ENCODE measurements at places on chromosomes 5 and 9.
A peak's percentile ranks its signal among the peaks of the same experiment; 100 is the strongest.

GRCh38 chr9:36161187-36161586 is 8.0 kb upstream of the CCIN start:
- H3K4me3 ChIP-seq = no peak overlapping the region
- H3K27me3 ChIP-seq = no peaks in the 10 kb centered on the region
- H3K36me3 ChIP-seq = no peaks in the 10 kb centered on the region
- no peak for DNase-seq
- H3K4me1 ChIP-seq = peaks cover 14% of the 10 kb centered on the region
- H3K27ac ChIP-seq = no peak overlapping the region

- no peak overlapping the region for H3K27ac ChIP-seq
- H3K36me3 ChIP-seq = no peaks in the 10 kb centered on the region
- H3K4me1 ChIP-seq = no peaks in the 10 kb centered on the region
These were observed 42.3 kb upstream of the MUSK start for GRCh38 chr9:110626101-110626829.

DNA sequence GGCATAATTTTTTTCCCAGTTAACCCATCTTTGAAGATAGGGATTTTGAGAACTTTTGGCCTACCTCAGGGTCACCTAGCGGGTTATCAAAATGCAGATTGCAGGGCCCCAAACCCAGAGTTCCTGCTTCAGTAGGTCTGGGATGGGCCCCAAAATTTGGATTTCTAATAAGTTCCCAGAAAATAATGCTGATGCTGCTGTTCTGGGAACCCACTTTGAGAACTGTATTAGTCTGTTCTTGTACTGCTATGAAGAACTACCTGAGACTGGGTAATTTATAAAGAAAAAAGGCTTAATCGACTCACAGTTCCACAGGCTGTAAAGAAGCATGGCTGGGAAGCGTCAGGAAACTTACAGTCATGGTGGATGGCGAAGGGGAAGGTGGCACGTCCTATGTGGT is 182.2 kb upstream of the DMRT1 start:
- H3K36me3 ChIP-seq = no peaks in the 10 kb centered on the region
- H3K27ac ChIP-seq = no peak overlapping the region
- H3K4me3 ChIP-seq = no peak overlapping the region
- DNase-seq = no peak
- H3K4me1 ChIP-seq = peaks cover 3% of the 10 kb centered on the region
- H3K27me3 ChIP-seq = no peaks in the 10 kb centered on the region

DNA sequence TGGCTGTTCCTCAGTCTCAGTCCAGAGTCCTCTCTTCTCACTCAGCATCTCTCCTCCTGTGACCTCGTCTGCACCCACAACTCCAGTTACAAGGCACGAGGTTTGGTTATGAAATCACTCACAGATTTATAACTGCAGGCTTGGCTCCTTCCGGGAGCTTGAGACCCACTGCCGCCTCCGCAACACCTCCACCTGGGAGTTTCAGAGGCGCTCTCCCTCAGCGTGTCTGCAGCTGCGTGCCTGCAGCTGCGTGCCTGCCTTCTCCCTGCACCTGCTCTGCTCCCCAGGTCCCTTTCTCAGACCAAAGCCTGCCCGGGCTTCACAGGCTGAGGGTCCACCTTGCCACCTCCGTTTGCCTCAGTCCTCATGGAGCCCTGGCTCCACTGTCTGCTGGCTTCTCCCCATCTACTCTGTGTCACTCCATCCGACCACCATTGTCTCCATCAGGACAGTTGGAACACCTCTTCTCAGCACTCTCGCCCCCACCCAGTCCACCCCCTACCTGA is 51.5 kb downstream of the HRH2 start:
- H3K4me3 ChIP-seq = no peak overlapping the region
- DNase-seq = peak; percentile 57
- H3K27me3 ChIP-seq = peaks cover 31% of the 10 kb centered on the region

GRCh38 chr9:124869986-124870560 is 8.1 kb downstream of the ARPC5L start:
- no peaks in the 10 kb centered on the region for H3K27me3 ChIP-seq
- H3K4me3 ChIP-seq = peak overlapping the region; percentile 66
- peaks cover 39% of the 10 kb centered on the region for H3K36me3 ChIP-seq
- peaks cover 27% of the 10 kb centered on the region for H3K4me1 ChIP-seq

- H3K27me3 ChIP-seq = no peaks in the 10 kb centered on the region
- no peak overlapping the region for H3K27ac ChIP-seq
- peaks cover 24% of the 10 kb centered on the region for H3K36me3 ChIP-seq
- no peak for DNase-seq
These were observed 18.4 kb downstream of the LSM11 start for GRCh38 chr5:157761690-157762621.

GRCh38 chr5:75993643-75994520 is 89.3 kb upstream of the SV2C start:
- H3K4me3 ChIP-seq = no peak overlapping the region
- peaks cover 21% of the 10 kb centered on the region for H3K27me3 ChIP-seq
- DNase-seq = no peak
- H3K27ac ChIP-seq = no peak overlapping the region
- H3K4me1 ChIP-seq = no peaks in the 10 kb centered on the region
- no peaks in the 10 kb centered on the region for H3K36me3 ChIP-seq

- no peaks in the 10 kb centered on the region for H3K36me3 ChIP-seq
- peaks cover 11% of the 10 kb centered on the region for H3K4me1 ChIP-seq
- DNase-seq = no peak
- no peaks in the 10 kb centered on the region for H3K27me3 ChIP-seq
These were observed 51.3 kb upstream of the GADD45G start for GRCh38 chr9:89553451-89554010.

DNA sequence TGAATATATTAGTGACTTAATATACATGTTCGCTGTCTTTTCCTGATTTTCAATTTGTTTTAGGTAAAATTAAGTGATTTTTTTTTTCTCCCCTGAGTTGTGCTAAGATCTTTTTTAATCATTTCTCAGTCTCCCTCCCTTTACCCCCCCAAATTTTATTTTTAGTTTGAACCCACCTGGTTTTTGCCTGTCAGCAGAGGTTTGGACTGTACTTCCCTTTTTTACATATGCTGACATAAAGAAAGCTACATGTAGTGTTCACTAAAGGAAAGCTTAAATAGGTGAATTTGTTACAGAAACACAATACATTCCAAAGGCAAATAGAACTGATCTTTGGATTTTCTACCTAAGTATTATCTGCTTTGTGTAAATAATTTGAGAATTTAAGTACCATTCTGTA is 82.2 kb downstream of the IPO11 start:
- no peak overlapping the region for H3K27ac ChIP-seq
- DNase-seq = no peak
- no peaks in the 10 kb centered on the region for H3K27me3 ChIP-seq
- H3K36me3 ChIP-seq = peaks cover 69% of the 10 kb centered on the region
- H3K4me3 ChIP-seq = no peak overlapping the region
- no peaks in the 10 kb centered on the region for H3K4me1 ChIP-seq

DNA sequence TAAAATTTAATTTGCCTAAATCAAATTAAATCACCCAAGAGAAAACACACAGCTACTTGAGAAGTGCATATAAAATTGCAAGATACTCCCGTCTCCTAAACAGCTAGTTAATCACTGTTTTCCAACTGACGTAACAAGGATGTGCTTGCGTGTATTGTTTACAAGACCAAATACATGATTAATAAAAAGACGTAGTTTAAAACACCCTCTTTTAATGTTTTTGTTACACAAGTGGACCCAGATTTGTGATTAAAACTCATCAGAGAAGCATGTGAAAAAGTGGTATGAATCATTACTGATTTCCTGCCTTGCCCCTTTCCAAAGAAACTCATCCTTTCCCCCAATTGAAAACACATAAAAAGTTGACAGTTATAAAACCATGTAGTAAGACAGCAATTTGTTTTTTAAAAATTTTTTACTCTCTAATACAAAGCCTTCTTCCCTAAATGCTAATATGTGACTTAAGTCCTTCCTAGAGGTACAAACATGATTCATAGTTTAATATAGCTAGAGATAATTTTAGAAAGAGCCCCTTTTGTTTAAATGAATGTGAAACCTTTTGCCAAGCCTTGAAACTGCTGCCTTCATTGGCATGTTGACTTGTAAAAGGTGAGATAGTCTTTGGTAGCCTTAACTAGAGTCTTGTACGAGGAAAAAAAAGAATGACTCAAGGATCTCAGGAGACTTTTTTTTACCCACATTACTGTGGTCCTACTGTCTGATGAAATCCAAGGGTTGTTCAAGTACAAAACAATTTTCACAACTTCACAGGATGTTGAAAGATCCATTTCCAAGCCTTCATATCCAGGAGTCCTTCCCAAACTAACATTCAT is 61.4 kb upstream of the FST start:
- peaks cover 38% of the 10 kb centered on the region for H3K4me1 ChIP-seq
- H3K36me3 ChIP-seq = no peaks in the 10 kb centered on the region
- no peak overlapping the region for H3K4me3 ChIP-seq
- DNase-seq = no peak
- peak overlapping the region; percentile 100 for H3K27ac ChIP-seq

DNA sequence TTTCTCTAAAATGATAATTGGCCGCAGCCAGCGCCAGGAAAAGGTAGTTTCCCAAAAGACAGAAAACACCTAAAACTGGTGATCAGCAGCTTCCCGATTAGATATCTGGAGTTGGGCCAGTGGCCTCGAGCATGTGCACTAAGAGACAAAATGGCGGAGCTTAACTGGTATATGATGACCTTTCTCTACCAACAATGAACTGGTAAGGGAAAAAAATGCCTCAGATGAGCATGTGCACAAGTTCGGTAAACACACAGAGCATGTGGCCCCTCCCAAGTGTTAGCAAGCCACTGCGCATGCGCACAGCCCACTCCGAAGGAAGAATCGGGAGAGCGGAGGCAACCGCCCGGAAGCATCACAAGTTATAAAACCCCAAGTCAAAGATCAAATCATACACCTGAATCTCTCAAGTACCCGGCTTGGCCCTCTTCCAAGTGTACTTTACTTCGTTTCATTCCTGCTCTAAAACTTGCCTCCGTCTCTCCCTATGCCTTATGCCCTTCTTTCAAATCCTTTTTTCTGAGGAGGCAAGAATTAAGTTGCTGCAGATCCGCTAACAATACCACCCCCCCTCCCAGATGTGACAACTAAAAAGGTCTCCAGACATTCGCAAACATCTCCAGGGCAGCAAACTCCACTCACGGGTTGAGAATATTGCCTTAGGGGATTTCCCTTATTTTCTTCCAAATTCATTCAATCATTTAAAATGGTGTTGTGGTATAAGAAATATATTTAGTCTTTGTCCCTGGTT is 15.0 kb upstream of the PTBP3 start:
- no peak overlapping the region for H3K4me3 ChIP-seq
- H3K27me3 ChIP-seq = no peaks in the 10 kb centered on the region
- DNase-seq = no peak

DNA sequence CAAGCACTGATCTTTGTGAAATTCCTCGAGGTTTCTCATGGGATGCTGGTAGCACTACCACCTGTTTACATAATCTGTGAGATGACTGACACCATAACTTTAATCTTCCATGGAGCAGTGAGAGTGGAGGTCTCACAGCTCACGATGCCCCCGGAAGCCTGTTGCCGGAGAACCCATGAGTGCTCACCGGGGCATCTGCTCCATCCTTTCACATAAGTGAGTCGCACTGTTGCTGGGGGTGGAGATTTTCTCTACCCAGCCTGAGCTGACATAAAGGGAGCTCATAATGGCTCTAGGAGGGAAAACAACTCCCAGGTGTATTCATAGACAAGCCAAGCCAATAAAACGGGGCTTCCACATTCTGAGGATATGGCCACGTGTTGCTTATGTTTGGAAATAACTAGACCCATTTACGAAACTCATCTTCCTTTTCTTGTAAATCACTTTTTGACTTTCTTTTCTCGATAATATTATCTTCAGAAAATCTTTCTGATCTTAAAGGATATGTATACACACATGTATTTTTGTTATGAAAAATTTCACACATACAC is 11.2 kb upstream of the GFPT2 start:
- H3K27ac ChIP-seq = no peak overlapping the region
- H3K36me3 ChIP-seq = no peaks in the 10 kb centered on the region
- no peaks in the 10 kb centered on the region for H3K27me3 ChIP-seq
- no peak for DNase-seq

- H3K27ac ChIP-seq = no peak overlapping the region
- H3K27me3 ChIP-seq = no peaks in the 10 kb centered on the region
- H3K4me1 ChIP-seq = no peaks in the 10 kb centered on the region
- no peak for DNase-seq
- H3K4me3 ChIP-seq = no peak overlapping the region
These were observed 26.4 kb downstream of the SLC31A2 start for GRCh38 chr9:113177251-113177650.

GRCh38 chr5:14859980-14860379 is 11.6 kb downstream of the ANKH start:
- no peak overlapping the region for H3K27ac ChIP-seq
- no peaks in the 10 kb centered on the region for H3K36me3 ChIP-seq
- H3K27me3 ChIP-seq = no peaks in the 10 kb centered on the region
- H3K4me1 ChIP-seq = no peaks in the 10 kb centered on the region

DNA sequence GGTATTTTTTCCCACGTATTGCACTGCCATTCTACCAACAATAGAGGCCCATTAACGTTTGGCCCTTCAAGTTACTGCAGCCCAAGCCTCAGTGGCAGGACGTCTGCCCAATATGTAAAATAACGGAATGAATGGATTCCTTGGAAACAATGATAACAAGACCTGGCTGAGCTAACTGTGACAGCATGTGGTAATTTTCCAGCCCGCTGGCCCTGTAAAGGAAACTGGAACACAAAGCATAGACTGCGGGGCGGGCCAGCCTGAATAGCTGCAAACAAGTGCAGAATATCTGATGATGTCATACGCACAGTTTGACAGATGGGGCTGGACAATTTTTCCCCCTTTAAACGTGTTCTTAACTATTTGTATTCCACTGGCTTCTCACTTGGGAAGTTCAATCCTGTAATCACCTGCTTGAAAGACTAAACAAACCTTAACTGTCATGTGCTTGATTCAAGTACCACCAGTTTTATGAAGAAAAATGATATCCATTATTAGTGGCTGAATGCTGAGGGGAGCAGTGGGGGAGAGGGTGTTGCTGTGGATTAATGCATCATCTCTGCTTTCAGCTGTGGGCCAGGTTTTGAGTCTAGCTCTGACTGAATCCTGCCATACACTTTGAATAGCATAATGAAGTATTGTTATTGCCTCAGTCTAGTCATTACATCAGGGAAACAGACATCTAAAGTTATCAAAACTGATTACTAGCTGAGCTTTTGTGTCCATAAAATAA is 323.9 kb downstream of the TMEM161B start:
- no peaks in the 10 kb centered on the region for H3K4me1 ChIP-seq
- no peaks in the 10 kb centered on the region for H3K36me3 ChIP-seq
- DNase-seq = no peak
- H3K27me3 ChIP-seq = peaks cover 2% of the 10 kb centered on the region

GRCh38 chr9:23826120-23826629 is at the start of gene ELAVL2:
ELAVL2 (minus strand) TSS chr9:23826240; CDS start chr9:23762234, 64,006 bp downstream.
- no peaks in the 10 kb centered on the region for H3K36me3 ChIP-seq
- no peak within 1 kb of the TSS for H3K27ac ChIP-seq
- H3K27me3 ChIP-seq = peaks cover 25% of the 10 kb centered on the region
- H3K4me3 ChIP-seq = peak within 1 kb of the TSS; percentile 42
- no peaks in the 10 kb centered on the region for H3K4me1 ChIP-seq
- DNase-seq = peak; percentile 99

DNA sequence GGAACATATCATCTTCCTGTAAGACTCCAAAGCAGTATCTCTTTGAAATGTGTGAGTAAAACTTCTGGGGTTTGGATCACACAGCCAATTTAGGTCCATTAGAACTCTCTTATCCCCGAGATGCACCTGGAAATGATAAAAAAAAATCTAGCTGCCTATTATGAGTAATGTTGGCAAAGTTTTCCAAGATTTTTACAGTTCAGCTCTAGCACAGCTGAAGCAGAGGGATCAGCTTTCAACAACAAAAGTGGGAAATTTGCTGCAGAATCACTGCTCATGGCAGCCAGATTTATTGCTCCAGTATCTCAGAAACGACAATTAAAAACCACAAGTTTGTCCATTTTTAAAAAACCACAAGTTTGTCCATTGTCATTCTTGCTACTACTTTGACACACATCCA is 292.2 kb downstream of the IRX2 start:
- no peak overlapping the region for H3K4me3 ChIP-seq
- no peaks in the 10 kb centered on the region for H3K4me1 ChIP-seq
- no peak overlapping the region for H3K27ac ChIP-seq
- no peaks in the 10 kb centered on the region for H3K36me3 ChIP-seq
- no peak for DNase-seq
